DMS53 (cell line): ENCODE measurements at places on chromosomes 7 and 10.

GRCh38 chr7:143902332-143902899, 440 bp upstream of the TCAF1 start:
- DNase-seq = peak; percentile 40

- DNase-seq = no peak
Measured at GRCh38 chr10:97892506-97892905, 42.9 kb downstream of the GOLGA7B start.

DNA sequence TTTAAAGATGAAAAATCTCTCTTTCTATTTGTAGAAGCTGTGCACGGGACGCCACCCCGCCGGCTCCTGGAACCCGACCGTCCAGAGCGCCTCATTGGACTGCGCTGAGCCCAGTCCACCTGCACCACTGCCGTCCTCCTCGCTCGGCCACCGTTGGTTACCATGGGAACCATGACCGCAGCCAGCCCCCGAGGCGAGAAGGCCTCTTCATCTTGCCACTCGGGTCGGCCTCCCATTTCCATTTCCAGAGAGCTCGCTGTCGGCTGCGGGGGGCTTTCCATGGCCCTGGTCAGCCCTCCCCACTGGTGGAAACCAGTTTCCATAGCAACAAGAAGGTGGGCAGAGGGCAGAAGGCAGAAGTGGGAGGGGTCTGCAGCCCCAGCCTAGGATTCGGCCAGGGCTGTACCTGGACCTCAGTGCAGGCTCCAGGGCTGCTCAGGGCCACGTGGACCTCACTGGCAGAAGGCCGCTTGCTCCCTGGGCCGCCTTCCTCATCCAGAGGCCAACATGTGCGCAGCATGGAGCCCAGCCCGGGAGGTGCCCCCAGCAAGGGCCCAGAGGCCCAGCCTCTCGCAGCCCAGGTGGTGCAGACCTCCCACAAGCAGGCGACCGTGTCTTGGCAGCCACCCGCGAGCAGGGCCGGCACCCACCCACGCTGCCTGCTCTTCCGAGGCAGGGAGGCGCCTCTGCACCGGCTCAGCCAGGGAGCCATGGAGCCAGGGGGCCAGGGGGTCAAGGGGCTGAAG, 283.5 kb upstream of the PPP2R2D start:
- no peak for DNase-seq

DNA sequence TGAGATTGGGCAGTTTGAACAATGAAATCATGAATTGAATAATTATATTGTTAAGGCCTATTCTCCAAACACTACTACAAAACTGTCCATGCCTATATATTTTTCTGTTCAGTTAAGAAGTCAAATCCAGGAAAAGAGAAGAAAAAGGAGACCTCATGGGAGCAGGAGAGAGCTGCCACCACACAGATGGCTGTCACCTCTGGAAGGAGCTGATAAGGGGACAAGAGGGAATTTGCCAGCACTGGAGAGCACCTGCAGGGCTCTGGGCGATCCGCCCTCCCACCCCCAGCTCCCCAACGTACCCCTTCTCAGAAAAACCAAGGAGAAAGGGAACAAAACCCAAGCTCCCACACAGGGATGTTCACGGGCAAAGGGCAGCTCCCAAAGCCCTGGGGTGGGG, 227.8 kb downstream of the TNS3 start:
- DNase-seq = no peak

DNA sequence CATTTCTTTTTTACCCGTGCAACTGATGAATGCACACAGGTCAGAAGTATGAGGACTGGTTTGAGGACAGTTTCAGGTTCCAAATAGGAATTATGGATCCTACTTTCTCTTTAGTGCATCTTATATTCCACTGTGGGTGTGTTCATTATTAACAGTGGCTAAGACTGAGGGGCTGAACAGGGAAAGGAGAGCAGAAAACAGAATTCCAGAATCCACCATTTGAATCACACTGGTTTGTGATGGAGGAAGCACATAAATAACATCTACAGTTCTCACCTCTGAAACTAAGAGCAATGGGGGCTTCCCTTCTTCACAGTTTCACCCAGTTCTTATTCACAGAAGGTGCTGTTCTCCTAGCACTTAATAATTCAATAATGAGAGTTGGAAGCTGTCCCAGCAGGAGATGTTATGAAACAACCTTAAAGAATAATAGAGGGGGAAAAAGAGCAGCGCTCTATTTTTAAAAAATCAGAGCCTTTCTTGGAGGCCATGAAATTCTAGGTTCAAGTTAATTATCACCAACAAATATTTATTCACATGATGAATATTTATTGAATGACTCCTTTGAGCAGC, 205.1 kb downstream of the CREB5 start:
- DNase-seq = no peak

DNA sequence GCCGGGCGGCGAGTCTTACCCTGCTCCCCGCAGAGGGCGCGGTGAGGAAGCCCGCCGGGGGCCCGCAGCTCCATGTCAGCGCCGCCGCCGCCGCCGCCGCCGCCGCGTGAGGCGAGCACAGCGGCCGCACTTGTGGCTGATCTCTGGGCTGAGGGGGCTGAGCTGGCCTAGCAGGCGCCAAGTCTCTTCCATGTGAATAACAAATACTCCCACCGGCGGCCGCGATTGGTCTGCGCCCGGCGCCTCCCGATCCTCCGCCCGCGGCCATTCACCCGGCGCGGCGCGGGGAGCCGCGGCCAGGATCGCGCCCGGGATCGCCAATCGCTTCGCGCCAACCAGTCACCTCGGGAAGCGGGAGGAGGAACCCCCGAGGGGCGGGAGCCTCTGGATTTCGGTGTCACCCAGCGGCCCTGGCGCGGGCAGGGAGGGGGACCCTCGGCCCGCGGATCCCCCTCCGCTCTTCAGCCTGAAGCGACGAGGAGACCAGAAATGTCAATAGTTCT, at the start of gene GRM8:
GRM8 (minus strand) TSS at position 164 of the 503 bp plus-strand sequence.
- peak; percentile 84 for DNase-seq
